ENCODE measurements at places on chromosomes 16 and 17.

DNA sequence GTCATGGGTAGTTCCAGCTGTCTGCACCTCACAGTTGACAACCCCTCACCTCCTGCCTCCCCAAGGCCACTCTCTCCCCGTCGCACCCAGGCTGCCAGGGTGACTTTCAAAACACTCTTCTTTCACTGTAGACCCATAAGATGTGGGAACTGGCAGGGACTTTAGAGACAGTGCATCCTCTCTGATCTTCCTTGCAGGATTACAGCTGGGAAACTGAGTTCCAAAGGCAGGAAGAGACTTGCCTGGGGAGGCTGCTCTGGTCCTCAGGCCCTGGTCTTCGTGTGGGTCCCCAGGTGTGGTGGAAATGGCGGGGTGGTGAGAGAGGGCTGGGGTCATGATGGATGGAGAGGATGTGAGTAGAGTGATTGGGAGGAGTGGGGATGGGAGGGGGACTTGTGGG lies 21.9 kb upstream of the NKD1 start:
- no peak for DNase-seq

- no peak for DNase-seq
Measured at GRCh38 chr16:4046221-4046620, 70.0 kb downstream of the ADCY9 start.

GRCh38 chr17:8696906-8697305 lies 47.7 kb downstream of the CCDC42 start:
- DNase-seq, result no peak

DNA sequence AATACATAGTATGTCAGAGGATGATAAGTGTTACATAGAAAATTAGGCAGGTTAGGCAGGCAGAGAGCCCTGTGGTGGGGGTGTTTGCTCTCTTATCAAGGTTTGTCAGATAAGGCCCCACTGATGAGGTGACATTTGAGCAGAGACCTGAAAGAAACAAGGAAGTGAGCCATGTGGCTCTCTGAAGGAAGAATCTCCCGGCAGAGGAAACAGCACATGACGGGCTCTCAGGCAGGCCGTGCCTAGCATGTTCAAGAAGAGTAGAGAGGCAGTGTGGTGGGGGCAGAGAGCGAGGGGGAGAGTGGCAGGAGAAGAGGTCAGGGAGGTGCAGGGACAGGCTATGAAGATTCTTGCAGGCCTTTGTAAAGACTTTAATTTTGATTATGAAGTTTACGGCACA lies 82.0 kb upstream of the ASIC2 start:
- no peak for DNase-seq

- DNase-seq, result no peak
Measured at GRCh38 chr16:80623376-80623775, 82.6 kb downstream of the DYNLRB2 start.

DNA sequence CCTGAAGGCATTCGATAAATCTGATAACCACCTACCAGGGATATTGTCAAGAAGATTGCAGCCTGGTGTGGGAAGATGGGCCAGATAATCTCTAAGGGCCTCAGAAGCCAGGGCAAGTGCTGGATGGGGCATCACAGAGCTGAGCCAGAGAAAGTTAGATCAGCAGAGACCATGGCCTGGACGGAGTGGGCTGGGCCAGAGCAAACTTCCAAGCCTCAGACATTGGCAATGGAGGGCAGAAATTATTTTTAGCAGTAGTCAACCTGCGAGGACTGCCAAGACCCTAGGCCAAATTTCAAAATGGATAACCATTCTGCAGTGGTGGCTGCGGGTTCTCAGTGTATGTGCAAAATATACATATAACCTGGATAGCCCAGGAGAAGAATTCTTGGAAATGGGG lies 18.5 kb downstream of the ERCC4 start:
- DNase-seq, result no peak

DNA sequence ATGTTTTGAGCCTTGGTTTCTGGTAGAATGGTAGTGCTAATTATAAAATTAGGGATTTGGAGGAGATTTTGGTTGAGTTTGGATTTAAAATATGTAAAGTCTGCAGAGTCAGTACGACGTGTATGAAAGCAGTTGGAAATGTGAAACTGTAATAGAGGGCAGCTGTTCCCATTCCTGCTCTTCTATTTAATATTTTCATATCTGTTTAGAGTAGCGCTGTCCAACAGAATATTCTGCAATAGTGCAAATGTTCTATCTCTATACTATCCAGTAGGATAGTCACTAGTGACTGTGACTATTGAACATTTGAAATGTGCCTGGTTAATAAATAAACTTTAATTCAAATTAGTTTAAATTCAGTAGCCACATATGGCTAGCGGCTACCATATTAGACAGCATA lies 443.4 kb upstream of the SOX9 start:
- DNase-seq, result no peak

DNA sequence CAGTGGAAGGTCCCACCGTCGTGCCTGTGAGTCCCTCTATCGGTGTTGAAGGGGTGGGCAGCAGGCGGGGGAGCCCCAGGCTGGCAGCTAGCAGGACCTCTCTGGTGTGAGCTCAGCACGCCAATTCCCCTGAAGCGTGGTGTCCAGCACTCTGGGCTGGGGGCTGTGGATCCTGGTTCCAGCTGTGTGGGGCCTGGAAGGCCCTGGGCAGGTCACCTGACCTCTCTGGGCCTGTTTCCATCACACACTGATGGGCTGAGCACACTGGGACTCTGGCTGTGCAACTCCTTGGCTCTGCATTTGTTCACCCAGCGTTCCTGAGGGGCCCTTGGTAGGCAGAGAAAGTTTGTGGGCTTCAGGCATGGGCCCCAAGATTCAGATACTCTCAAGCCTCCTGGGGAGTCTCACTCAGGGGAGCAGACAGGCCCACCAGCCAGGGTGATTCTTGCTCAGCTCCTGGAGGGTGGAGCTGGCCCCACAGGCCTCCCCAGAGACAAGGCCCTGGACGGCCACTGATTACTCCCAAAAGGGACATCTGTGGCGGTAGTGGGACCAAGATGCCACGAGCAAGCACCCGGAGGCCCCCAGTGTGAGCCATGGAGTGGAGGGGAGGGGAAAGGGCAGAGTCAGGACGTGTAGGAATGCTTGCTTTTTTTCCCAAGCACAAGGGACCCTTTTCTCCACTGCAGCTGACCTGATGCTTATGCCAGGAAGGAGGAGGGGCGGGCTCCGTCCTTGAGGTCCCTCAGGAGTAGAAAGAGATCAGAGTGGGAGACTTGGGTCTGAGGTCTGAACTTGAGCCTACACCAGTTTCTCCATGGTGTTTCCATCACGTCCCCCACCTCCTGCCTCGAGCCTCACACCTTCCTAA lies 8.5 kb downstream of the SCGB1C2 start:
- no peak for DNase-seq

GRCh38 chr16:83886199-83886971 lies 12.5 kb upstream of the MLYCD start:
- DNase-seq, result no peak

GRCh38 chr17:72432881-72433280 lies 312.1 kb downstream of the SOX9 start:
- DNase-seq, result no peak

DNA sequence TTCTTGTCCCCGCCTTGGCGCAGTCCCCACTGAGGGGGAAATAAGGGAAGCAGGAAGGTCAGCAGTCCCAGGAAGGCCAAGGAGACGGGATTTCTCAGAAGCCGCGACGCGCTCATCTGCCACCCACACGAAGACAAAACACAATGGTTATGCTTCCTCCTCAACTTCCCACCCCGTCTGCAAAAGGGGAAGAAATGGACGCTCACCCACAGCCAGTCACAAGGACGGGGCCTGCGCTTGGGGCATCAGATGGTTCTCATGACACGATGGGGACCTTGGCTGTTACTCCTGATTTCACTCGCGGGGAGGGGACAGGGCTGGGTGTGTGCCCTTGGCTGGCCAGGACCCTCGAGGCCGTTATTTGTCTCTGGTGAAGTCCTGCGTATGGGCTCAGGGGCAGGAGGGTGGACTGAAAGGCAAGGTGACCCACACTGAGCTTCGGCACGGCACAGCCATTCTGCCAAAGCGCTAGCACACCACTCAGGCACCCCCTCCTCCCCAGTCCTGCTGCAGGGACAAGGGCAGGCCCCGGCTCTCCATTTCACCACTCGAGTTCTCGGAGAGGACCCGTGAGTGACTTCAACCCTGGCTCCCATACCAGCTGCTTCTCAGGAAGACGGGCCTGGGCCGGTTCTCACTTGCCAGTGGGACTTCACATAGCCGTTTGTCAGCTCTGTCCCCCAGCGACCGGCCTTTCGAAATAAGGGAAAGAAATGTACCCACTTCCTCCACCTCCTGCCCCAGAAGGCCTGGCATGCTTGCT lies 84.5 kb downstream of the ABR start:
- no peak for DNase-seq

- DNase-seq, result no peak
Measured at GRCh38 chr17:61966191-61966590, 38.4 kb upstream of the INTS2 start.

GRCh38 chr17:39164675-39165143 lies 1.3 kb downstream of the ARL5C start:
- DNase-seq, result peak; percentile 67

DNA sequence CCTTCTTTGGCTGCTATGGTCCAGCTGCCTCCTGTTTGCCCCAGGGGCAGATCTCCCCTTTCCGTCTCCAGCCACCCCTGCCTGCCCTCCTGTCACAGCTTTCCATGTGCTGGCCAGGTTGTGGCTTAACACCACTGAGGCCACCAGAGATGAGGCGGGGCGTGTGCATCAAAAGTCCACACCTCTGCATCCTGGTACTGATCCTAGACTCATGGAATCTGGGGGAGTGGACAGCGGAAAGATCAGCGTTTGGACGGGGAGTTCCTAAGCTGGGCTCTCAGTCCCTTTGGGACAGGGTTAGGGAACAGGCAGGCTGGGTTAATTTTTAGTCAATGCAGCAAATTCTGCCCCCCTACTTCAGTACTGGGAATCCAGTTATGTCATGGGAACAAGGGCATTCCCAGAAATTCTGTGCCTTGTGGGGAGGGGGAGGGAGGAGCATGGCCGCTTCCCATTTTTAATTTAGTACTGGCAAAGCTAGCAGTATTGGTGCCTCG lies 3.9 kb downstream of the IGFBP4 start:
- DNase-seq, result no peak

GRCh38 chr17:2510559-2510958 lies 1.1 kb downstream of the METTL16 start:
- DNase-seq, result no peak

- no peak for DNase-seq
Measured at GRCh38 chr17:50108556-50108955, 13.4 kb downstream of the PDK2 start.

GRCh38 chr17:7744416-7744815 lies 26.9 kb downstream of the DNAH2 start:
- no peak for DNase-seq

GRCh38 chr17:60153606-60154390 lies 4.0 kb downstream of the CA4 start:
- DNase-seq, result no peak

DNA sequence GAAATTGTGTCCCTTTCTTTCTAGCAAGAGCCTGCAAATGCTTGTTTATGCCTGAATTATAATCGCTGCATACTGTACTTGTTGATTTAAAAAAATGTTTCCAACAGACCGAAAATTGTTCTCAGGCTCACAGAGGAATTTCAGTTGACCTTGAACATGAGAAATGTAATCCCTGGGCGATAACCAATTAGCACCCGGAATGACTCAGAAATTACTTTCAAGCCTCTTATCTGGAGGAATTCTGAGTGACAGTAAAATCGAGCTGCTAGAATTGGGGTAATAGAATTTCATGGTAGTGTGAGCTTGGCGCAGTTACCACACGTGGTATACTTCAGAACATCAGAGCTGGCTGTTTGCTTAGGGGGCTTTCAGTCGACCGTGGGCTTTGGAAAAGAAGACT lies 139.1 kb upstream of the CACNG3 start:
- no peak for DNase-seq

DNA sequence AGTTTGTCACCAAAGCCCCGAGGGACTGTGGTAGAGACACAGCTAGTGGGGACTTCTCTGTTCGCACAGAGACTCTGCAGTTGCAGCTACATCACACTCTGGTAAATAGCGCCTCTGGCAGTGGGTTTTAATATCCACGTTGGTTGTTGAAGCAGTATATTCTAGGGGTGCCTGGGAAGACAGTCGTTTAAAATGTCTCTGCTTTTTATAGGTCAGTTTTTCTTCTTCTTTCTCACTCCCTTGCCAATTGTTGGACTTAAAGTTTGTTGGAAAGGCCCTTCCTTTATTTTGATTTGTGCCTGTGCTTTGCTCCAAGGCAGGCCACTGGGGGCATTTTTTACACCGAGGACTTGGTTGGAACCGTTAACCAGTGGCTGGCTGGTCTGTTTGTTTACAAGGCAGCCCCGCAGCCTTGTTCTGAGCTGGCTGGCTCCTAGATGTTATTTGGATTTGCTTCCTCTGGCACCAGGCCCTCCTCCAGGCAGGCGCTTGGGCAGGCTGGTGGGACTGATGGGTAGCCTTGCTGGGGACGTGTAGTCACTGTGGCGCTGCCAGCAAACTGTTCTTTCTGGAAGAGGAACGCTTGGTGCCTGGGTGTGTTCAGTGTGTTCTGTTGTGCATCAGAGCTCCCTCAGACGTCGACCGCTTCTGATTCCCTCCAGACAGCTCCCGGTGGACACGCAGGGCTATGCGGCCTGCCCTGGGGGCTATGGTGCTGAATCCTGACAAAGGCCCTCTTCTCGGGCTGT lies 218.2 kb upstream of the CHMP6 start:
- DNase-seq, result no peak

GRCh38 chr17:67223924-67224323 lies 21.1 kb downstream of the HELZ start:
- no peak for DNase-seq

DNA sequence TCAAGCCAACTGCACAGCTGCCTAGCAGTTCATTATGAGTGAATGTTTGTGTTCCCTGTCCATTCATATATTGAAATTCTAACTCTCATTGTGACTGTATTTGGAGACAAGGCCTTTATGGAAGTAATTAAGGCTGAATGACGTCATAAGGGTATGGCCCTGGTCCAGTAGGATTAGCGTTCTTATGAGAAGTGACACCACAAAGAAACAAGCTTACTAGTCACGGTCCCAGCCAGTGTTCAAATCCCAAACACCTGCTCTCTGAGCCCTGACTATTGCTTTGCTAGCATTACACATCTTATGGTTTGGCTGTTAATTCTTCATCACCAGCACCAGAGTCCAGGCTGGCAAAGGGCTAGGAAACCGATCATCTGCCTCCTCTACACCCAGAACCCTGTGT lies 2.2 kb downstream of the ZNF668 start:
- no peak for DNase-seq

DNA sequence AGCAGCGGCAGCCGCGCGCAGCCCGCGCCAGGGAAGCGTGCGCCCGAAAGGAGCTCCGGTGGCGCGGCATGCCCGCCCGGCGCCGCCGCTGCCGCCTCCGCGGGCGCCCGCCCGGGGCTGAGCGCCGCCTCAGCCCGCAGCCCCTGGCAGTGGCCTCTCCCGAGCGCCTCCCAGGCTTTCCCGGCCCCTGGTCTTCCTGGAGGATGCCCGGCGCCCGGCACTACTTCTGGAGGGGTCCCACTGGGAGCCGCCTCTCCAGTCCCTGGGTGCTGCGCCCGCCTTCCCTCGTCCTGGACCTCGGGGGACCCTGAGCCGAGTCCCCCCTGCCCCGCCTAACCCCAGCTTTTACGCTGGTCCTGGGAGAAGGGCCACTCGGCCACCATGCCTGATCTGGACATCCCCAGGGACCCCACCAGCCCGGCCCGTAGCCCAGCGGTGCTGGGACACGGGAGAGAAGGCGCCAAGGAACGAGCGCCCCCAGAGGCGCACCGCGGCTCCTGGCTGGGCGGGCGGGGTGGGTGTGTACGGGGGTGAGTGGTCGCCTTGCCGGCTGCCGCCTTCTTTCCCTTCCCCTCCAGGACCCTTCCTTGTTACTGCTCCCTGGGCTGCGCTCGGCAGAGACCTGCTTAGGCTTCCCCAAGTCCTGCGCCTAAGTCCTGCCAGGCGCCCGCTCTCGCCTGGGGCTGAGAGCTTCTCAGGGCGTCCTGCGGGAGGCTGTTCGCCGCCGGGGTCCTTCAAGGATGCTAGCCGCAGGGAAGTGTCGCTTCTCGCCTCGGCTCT lies 704 bp downstream of the ASIC2 start:
- DNase-seq, result no peak
